ENCODE measurements at places on chromosomes 11 and 22. TPM values are rescaled to one million over a fixed set of nuclear protein-coding genes. Genes with fewer than 3 reads are reported as not detected.

Gene NR1H3
- total RNA-seq = 16.1 TPM

GRCh38 chr22:40890881-40891280, 29.0 kb upstream of the DNAJB7 start:
- no peak overlapping the region for H3K4me3 ChIP-seq
- no peaks in the 10 kb centered on the region for H3K4me1 ChIP-seq
- H3K27me3 ChIP-seq = no peaks in the 10 kb centered on the region
- H3K27ac ChIP-seq = no peak overlapping the region

Gene C22orf15
- 0.72 TPM for total RNA-seq

DNA sequence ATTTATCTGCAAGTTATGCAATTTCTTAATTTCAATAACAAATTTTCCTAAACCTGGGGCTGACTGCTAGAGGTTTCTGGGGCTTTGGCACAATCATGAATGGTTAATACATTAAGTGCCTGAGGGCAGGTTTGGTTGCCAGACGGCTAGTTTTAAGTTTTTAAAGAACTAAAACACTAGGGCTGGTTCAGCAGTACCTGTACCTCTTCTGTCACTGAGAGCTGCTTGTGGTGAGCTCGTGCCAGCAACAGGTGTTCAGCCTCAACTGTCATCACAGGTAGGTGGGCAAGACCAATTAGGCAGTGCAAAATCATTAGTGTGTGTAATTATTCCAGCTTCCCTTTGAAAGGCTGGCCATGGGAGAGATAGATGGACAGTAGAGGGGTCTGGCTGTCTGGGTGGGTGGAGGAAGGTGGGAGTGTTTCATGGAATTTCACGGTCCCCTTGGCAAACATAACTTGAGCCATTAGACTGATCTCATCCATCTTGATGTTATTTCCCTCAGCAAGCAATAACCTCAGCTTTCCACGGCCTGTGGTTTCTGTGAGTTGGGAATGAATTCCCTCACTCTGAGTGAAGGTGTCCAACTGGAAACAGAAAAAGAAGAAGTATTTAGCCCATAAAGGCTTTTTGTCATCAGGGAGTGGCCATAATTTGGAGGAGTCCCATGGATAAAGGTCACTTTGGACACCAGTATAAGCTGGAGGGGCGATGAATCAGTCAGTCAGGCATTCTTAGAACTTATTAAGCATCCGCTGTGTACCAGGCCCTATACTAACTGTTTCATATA, 114.8 kb downstream of the SNX19 start:
- H3K27me3 ChIP-seq = peaks cover 7% of the 10 kb centered on the region
- no peaks in the 10 kb centered on the region for H3K4me1 ChIP-seq
- DNase-seq = no peak
- no peaks in the 10 kb centered on the region for H3K36me3 ChIP-seq
- no peak overlapping the region for H3K4me3 ChIP-seq

GRCh38 chr22:24695561-24696511, 78.7 kb downstream of the PIWIL3 start:
- DNase-seq = no peak
- no peaks in the 10 kb centered on the region for H3K36me3 ChIP-seq
- H3K27ac ChIP-seq = no peak overlapping the region
- no peak overlapping the region for H3K4me3 ChIP-seq

Gene KLHL35
- total RNA-seq = 0.93 TPM

GRCh38 chr22:16651217-16651616, 58.6 kb upstream of the CCT8L2 start:
- H3K4me1 ChIP-seq = no peaks in the 10 kb centered on the region
- H3K27ac ChIP-seq = no peak overlapping the region
- no peaks in the 10 kb centered on the region for H3K36me3 ChIP-seq
- no peak overlapping the region for H3K4me3 ChIP-seq

DNA sequence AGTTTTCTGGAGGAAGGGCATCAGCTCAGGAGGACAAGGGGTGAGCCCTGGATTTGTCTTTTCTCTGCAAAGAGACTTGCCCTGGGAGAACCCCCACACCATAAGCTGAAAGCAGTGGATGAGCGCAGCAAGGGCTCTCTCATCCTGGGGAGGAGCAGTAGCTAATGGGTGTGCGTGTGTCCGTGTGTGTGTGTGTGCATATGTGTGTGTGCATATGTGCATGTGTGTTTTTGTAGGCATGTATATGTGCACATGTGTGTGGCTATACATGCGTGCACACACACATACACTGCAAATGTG, 45.3 kb downstream of the SMIM38 start:
- H3K4me3 ChIP-seq = no peak overlapping the region
- DNase-seq = no peak
- H3K27me3 ChIP-seq = peaks cover 10% of the 10 kb centered on the region
- peaks cover 10% of the 10 kb centered on the region for H3K4me1 ChIP-seq
- no peak overlapping the region for H3K27ac ChIP-seq

Gene MOGAT2
- total RNA-seq = not detected

Gene SCGB1D2
- not detected for total RNA-seq

Gene CBLIF
- total RNA-seq = not detected
